Upper lobe of left lung (tissue), 6 donors: ENCODE measurements at places on chromosomes 5 and 9.

DNA sequence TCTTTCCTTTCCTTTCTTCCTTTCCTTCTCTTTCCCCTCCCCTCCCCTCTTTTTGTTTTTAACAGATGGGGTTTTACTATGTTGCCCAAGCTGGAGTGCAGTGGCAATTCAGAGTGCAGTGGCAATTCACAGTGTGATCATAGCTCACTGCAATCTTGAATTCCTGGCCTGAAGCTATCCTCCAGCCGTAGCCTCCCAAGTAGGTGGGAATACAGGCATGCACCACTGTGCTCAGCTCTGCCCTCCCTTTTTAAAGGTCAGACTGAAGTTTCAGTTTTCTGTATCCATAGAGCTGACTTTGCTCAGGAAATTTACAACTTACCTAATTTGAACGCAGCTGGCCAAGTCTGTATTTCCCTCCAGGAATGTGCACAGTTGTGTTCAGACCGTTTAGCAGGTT, 696 bp downstream of the CCL28 start:
- no peak for DNase-seq

- no peak for DNase-seq
Observed at GRCh38 chr9:95938724-95939123, 63.2 kb downstream of the ERCC6L2 start.

DNA sequence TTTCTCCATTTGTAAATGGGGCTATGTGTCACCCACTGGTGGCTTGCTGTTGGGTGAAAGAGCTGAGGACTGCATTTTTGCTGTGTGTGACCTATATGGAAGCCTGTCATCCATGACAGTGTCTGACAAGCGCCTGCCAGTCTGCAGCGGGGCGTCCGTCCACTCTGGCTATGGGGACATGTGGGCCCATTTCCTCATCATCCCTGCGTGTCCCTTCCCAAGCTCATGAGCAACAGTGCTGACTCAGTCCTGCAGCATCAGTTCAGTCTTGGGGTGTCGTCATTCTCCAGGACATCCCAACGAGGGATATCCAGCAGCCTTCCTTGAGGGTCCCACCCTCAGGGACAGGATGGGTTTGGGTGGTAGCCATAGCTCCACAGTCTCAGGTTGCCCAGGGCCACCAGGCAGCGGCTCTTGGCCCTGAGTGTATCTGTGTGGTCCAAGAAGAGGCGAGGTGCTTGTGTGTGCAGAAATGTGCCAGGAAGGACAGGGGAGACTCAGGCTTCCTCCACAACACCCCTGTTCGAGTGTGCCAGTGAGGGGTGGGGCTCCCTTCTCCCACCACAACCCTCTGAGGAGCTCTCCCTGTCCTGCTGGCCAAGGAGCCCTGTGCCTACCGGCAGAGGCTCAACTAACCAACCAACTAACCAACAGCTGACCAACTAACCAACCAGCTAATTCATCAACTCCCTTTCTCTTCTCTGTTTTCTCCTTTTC, 2.1 kb downstream of the FGD3 start:
- no peak for DNase-seq

DNA sequence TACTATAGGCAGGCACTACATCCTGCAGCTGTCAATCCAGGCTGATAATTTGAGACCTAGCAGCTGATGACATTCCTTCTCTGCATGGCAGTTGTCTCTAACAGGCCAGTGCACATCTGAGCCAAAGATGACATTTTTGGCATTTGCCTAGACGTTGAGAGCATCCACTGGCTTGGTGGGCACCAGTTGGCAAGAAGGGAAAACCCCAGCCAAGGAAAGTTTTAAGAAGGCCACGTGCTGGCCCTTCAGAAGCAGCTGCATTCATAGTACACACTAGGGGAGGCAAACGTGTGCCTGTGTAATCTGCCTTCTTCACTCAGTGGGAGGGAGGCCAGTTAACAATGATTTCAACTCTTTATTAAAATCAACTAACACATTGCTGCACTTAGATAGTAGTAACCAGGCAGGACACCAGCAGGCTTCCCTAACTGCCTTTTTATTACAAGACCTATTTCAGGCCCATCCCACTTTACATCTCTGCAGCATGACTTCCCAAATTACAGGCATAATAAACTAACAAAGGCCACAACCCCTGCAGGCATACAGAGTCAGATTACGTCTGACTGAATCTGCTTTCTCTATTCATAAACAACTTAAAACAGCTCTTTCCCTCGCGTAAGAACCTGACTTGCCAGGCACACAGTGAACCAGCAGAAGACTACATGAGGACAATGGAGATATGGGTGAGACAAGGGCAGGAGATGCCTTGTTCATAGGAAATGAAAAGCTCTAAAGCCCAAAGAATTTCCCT, 576.3 kb downstream of the PDE4D start:
- no peak for DNase-seq

DNA sequence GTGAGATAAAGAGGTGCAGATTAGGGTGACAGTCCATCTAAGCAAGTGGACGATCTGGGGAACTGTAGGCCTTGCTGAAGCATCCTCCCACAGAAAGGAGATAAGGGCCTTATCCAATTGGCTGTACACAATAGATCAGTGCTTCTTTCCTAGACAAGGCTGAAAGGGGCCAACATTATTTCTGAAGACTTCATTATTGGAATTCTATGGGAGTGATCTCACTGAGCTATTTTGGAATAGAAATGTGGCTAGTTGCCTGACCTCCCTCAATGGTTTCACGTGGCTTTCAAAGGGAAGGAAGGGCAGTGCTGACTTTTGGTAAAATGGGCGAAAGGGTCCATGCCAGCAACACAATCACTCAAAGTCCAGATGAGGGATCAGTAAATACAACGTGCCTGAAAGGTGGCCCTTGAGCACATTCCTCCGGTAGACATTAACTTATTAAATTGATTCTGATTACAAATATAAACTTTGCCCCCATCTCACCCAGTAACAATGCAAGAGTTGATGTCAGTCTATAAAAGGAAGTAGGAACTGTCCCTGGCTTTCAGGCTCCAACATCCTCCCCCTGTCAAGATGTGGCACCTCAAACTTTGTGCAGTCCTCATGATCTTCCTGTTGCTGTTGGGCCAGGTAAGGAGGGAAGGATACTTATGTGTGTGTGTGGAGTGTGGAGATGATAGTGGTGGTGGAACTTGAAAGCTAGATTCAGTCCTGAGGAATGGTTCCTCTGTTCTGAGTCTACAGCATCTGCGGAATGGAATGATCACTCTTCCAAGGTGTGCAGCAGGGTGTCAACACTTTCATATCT, at the start of gene LEAP2:
Gene LEAP2 (plus strand): TSS at position 550 of the 811 bp plus-strand sequence. CDS start 27 bp downstream, at position 577.
- DNase-seq: no peak

- DNase-seq: peak; percentile 68
Observed at GRCh38 chr5:56588636-56589480, 226.5 kb upstream of the MAP3K1 start.

GRCh38 chr5:157566902-157567489, 8.6 kb downstream of the ADAM19 start:
- peak; percentile 55 for DNase-seq

DNA sequence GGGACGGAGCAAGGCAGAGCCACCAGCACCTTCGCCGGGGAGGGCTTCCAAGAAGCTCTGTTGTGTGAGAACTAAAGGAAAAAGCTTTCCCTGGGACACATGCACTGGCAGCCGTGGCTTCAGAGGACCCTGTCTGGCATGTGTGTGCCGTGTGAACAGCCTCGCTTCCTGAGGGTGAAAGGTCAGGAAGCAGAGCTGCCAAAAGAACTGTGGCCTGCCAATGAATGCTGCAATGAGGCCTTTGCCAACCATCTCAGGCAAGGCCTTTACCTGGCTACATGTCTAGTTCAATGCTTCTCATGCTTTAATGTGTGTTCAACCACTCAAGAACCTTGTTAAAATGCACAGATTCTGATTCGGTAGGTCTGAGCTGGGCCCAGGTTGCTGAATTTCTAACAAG, 53.5 kb downstream of the NIPSNAP3B start:
- no peak for DNase-seq

DNA sequence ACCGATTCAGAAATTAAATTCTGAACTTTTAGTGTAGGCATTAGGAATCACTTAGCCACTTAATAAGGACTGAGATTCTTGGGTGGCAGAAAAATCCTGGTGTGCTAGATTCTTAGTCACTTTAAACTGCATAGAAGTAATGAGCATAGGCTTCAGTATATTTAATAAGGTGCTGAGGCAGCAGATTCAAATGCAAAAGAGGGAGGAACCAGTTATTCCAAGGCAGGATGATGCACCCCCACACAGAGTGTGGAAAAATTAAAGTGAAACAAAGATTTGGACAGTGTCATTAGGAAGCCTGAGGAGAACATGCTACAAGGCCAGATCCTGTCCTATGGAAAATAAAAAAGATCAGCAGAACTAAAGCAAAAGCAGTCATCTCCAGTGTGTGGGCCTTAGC, 217.7 kb downstream of the PJA2 start:
- no peak for DNase-seq

DNA sequence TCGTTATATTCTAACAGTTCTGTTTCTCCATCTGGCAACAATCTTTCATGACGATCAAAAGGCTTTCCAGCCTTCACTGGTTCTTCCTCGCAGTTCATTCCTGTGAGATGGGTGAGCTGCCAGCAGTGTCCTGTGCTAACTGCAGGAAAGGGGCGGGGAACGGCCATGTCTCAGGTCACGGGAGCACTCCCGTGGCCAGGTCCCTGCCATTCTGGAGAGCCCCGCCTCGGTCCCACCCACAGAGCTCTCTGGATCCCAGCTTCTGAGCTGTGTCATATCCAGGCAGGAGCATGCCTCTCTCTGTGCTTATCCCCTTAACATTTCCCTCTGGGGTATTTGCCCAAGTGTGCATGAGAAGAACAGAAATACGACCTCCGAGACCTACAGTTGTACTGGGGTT, 297.8 kb upstream of the IRX2 start:
- no peak for DNase-seq

DNA sequence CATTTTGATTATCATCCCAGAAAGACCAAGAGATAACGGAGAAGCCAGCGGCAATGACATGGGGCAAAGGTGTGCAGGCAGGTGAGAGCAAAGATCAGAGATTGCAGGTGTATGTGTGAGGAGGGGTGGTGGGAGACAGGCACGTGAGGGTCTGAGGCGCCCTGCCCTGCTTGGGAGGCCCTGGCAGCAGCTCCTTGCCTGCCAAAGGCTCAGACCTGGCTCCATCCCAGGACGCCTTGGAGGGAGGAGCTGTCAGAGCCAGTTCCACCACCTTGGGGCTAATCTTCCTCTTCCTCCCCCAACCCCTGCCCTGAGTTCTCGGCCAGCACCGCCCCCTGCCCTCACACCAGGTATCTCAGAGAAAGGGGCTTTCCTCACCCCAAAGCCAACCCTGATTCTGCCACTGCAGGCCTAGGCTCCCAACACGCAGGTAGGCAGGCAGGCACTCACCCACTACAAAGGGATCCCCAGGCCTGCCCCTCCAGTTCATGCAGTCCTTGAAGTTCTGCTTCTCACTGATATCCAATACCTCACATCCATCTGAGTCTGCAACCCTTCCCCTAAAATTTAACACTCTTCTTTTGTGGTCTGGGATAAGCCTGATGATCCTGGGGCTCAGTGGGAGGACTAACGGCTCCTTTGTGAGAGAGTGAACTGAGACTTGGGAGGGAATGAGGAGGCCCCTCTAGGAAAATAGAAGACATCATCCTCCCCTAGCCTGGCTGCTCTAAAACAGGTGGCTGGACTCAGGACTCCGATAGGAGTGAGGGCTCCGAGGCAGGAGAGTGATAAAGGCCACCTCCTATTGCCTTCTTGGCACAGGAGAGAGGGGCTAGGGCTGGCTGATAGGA, 1.8 kb downstream of the AQP3 start:
- peak; percentile 76 for DNase-seq

- DNase-seq: no peak
Observed at GRCh38 chr5:95709967-95710650, 21.0 kb upstream of the RHOBTB3 start.

DNA sequence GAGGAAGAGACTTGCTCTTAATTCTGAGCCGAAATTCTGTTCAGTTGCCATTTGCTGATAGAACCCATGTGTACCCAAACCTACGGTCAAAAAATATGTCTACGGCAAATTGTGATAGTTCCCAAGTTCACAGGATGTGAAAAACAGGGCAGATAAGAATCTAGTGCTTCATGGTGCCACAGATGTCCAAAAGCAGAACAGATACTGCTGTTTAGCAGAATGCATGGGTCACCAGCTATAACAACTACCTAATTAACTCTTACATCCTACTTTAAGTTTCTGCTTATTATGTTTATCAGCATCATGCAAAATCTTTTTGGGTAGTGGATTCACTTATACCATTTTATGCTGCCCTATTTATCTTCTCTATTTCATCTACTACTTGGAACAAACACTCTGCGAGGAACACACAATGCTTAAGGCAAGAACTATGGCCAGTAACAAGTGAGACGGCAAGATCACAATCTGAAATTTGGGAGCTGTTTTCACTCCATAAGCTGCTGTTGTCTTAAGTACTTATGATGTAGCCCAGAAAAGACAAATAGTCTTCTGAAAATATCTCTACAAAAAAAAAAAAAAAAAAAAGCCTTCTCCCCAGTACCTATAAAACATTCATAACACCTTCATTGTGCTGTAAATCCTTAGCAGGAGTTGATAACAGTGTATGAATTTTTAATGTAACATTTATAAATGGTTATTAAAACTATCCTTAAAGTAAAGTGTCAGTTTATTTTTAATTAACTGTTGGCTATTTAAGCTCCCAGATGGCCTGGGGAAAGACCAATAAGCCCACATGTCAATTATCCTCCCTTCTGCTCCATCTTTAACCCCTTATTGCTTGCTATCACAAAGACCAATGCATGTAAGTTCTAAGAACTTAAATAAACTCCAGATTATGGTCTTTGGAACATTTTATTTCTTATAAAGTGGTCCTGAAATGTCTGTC, 232.3 kb downstream of the TLR4 start:
- no peak for DNase-seq

DNA sequence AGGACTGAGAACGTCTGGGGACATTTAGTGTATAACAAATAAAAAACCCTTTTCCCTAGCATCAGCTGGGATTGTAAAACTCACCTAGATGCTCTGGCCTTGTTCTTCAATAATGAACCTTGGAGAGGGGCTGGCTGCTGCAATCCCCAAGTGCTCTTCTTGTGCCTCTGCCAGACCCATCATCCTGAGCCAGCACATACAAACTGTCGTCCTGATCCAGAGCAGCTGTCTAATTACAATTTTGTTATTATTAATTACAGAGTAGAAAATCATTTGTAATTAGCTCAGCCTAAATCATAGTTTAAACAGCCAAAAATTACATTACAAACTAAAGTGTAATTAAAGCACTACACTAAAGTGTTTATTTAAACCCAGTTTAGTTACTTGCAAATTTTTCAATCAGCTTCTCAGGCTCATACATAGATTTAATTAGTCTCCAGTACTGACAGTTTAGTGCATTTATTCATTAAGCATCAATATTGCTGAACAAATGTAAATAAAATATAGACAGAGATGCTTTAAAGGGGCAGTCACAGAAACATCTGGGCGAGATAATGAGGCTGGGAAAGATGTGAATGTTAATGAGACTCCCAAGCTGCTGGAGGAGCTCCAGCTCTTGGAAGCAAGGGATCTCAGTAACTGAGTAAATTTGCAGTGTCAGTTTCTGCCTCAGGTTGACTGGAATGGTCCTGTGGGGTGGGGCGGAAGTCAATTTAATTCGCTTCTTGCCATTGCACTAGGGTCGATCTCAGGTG, 632.3 kb upstream of the TLE4 start:
- DNase-seq: no peak

GRCh38 chr9:121242219-121242958, 25.6 kb upstream of the GSN start:
- no peak for DNase-seq

GRCh38 chr5:172102913-172103626, 85.0 kb downstream of the STK10 start:
- no peak for DNase-seq

- DNase-seq: no peak
Observed at GRCh38 chr9:73176450-73176875, 24.8 kb downstream of the ANXA1 start.

GRCh38 chr5:77621440-77621839, 17.1 kb downstream of the OTP start:
- DNase-seq: no peak
